HS-27A (cell line): ENCODE measurements at places on chromosomes 1 and 21.

DNA sequence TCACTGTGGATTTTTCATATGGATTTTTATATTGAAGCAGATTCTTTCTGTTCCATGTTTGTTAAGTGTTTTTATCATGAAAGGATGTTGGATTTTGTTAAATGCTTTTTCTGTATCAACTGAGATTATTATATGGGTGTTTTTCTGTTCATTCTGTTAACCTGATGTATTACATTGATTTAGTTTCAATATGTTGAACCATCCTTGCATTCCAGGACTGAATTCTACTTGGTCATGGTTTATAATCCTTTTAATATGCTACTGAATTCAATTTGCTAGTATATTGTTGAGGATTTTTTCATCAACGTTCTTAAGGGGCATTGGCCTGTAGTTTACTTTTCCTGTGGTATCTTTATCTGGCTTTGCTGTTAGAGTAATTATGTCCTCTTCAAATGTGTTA is 55.8 kb downstream of the CCDC30 start:
- DNase-seq = no peak

GRCh38 chr1:44292651-44293050 is 62.4 kb downstream of the ERI3 start:
- no peak for DNase-seq

- no peak for DNase-seq
Observed at GRCh38 chr1:59391212-59392179, 94.6 kb downstream of the FGGY start.

DNA sequence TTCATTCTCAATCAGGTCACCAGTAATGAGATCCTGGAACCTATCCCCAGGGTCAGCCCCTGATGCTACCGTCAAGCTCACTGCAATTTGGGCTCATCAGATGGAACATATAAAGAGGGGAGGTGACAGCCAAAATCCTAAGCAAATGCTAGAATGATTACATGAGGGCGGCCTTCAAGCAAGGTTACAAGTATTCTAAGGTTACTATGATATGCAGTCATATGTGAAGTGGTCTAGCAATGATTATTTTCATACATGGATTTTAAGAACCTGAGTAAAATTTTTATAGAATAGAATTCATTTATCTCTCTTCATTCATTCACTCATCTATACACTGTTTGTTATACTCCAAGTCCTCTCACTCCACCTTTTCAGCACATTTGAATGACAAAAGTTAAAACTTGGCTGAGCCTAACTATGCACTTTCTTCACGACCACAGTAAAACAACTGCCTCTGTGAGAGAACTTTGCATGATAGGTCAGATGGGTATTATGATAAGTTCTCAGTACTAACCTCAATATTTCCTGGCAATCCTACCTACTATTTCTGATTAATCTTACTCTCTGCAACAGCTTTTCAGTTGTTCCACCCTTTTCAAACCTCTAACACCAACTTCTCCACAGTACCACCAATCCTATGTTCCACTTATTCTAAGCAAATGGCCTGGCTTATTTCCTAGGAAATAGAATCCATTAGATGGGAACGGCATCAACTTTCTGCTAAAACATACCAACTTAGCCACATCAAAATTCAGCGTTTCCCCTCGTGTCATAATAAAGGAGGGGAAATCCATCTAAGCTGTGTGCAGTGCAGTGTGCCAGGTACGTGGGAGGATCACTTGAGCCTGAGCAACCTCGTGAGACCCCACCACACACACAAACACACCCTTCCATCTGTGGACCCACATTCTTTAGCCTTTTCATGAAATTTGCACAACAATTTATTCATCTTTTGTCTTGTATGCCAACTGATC is 32.0 kb downstream of the LHX9 start:
- DNase-seq = no peak

- no peak for DNase-seq
Observed at GRCh38 chr1:192986110-192986747, 72.9 kb downstream of the UCHL5 start.
